NCI-H187 treated with DMSO at 0.1 percent for 48 hours (cell line): ENCODE measurements at places on chromosomes 6 and 20.

- no peak for DNase-seq
Measured at GRCh38 chr6:25649611-25650010, 2.4 kb upstream of the SCGN start.

- no peak for DNase-seq
Measured at GRCh38 chr6:104050455-104050854, 809.3 kb downstream of the HACE1 start.

DNA sequence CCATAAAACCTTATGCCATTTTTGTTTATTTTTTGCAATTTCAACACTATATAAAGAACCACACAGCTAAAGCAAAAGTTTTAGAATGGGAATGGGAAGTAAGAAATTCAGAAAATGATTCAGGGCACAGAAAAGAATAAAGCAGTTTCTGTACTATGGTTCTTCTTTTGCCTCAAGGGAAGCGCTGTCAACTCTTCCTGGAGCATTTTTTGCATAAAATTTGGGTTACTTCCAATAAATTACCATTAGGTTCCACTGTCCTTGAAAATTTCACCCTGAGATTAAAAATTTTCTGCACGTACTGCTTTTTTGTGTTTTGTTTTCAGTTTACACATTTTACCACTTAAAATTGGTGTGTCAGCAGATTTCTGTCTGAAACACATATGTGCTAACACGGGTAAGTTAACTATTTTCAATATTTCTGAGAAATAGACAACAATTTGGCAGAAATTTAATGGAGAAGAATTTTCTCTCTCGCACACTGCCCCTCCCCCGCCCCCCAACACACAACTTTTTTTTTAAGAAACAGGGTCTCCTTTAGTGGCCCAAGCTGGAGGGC, 79.6 kb downstream of the ADAT2 start:
- no peak for DNase-seq

DNA sequence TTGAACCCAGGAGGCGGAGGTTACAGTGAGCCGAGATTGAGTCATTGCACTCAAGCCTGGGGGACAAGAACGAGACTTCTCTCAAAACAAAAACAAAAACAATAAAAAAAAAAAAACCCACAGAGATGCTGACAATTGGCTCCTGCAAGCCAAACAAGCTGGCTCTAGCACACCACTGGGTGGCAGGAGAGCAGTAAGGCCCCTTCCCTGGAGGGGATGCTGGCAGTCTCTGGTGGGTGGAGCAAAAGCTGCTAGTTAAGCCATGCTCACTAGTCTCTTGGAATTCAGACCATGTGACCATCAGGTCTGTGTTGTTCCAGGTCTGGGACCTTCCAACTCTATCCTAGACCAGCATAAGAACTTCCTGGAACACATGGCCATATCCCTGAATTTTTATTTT, 18.9 kb upstream of the DSN1 start:
- DNase-seq = no peak

- no peak for DNase-seq
Measured at GRCh38 chr6:147246853-147247635, 42.8 kb downstream of the STXBP5 start.

DNA sequence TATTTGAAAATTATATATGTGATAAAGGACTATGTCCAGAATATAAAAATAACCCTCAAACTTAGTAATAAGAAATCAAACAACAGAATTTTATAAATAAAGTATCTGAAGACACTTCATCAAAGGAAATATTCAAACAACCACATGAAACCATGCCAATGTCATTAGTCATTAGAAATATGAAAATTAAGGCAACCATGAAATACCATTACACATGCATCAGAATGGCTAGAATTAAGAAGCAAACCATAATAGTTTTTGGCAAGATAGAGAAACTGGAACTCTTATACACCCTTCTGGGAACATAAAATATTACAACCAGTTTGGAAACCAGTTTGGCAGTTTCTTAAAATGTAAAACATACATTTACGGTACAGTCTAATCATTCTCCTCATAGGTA, 137.2 kb upstream of the ADGRB3 start:
- DNase-seq = no peak

DNA sequence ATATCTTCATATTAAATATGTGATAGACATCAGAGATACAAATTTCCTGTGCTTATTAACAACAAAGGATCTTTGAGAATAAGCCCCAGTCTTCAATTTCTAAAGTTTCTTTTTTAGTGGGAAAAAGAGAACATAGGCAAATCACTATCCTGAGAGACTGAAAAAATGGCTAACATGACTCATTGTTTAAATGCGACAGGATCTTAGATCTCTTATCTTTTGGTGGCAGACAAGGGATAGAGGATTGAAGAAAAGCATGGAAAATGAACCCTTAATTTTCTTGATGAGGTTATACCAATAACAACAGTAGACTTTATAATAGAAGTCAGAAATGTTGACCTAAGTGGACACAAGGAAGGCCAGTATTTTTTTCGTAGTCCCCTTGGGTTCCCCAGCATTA, 178.6 kb upstream of the MAP3K7 start:
- DNase-seq = no peak

DNA sequence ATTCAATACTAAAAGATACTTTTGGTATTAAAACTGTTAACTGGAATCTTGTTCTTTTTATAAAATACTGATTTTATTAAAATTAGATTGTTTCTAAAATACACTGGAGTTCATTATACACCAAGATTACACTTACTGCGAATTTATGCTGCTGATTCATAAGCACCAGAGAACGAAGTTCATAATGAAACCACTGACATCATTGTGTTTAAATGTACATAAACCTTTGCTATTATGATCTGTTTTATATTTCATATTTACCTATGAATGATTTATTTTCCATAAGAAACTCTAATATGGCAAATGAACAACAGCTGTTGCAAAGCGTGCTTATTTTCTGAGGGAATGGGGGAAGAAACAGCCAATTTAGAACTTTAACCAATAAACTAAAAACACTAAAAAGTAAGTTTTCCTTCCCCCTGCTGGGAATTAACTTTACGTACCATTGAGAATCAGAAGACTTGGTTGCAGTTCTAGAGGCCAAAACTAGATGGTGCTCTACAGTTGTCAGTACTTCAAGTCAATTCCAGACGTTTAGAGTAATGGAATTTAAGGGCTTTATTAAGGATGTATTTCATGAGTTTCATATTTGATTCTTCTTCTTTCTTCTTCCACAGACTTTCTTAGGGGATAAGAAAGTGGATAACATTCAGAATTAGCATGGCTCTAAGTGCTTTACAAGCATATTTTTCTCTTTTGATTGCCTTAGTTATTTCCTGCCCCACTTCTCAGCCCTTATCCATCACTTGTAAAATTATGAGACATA, 30.8 kb upstream of the COL19A1 start:
- no peak for DNase-seq

GRCh38 chr20:7967199-7967844, 27.1 kb upstream of the HAO1 start:
- no peak for DNase-seq

GRCh38 chr6:148044261-148044751, 298.3 kb upstream of the SASH1 start:
- no peak for DNase-seq

DNA sequence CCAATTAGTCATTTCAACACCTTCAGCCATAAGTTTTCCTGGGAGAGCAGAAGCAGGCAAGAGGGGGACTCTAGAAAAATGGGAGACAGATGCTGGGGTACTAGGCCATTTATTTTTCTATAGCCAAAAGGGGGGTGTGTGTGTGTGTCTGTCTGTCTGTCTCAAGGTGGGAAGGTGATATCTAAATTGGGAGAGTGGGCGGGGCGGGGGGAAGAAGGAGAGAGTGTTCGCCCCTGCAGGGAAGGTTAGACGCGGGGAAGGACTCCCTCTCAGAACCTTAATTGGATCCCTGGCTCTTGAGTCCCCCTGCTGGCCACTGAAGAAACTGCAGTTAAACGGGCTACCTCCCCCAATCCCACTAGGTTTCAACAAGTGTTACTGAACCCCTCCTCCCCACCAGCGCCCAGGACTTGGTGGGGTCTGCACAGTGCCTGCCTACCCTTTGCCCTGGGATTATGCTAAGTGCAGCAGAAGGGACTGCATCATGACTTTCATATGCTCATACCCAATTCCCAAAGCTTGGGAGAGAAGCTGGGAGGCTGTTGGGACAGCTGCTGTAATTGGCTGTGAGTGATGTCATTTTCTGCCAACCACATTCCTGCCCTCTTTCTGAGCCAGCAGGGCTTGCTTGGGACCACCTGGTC, 45.8 kb downstream of the FOXP4 start:
- DNase-seq = no peak

- no peak for DNase-seq
Measured at GRCh38 chr6:30562470-30563425, 5.7 kb downstream of the PRR3 start.
